Activated CD8-positive, alpha-beta memory T cell treated with anti-CD3 and anti-CD28 coated beads for 48 hours (primary cell): ENCODE measurements at places on chromosomes 5 and 9.

GRCh38 chr9:108182950-108183381 lies 672.8 kb downstream of the ACTL7B start:
- no peak for DNase-seq

DNA sequence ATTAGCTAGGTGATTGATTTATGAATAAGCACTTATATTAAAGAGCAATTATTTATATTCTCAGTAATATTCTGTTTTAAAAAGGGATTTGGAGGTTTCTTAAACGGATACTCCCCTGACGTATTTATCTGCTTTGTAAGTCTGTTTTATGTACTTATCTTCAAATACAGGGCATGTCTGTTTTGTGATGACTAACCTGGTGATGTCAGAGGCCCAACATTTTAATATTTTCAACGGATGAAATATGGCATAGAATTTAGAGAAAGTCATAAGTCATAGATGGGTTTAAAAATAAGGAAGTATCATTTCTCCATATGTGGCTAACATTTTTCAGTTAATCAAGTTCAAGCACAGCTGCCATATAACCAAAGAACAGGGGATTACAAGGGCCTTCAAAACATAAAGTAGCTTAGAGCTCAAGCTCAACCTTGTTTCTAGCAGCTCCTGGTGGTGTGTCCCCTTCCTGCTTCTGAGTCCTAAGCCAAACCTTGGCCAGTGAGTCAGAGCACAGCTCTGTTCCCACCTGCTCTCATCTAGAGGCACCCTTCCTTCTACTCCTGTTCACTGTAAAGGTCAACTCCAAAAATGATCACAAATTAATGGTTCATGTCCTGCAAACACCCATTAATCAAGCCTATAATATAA lies 131.4 kb downstream of the OXCT1 start:
- no peak for DNase-seq

GRCh38 chr5:3913279-3913678 lies 317.6 kb downstream of the IRX1 start:
- no peak for DNase-seq

DNA sequence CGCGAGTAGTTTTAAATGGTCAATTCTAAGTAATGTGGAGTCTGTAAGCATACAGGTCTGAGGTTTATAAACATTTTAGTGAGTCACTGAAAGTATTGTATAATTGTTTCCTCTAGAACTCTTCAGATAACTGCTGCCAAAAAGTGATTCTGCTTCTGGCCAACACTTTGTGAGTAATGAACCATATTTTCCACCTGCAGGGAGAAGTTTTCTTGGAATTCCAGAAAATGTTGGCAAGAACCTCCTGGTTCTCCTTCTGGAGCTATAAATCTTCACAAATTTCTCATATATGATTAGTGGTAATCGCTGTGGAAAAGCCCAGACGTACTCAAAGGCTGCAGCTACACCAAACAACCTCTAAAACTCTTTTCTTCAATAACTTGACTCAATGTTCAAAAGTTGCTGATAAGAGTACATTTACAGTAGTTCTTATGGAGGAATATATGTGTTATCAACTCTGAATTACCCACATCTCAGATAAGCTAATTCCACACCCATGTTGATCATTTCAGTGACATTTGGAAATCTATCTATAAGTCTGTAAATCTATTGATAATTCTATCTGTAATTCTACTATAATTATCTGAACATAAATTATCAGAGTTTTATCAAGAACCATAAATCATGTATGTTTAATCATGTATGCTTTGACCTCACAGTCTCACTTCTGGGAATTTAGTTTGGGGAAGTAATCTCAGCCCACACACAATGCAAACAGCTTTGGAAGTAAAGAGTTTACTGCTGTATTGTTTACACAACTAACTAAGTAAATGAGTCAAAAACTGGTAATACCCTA lies 74.1 kb downstream of the FNBP1 start:
- no peak for DNase-seq

GRCh38 chr9:108813951-108814601 lies 41.7 kb downstream of the ACTL7B start:
- no peak for DNase-seq

GRCh38 chr5:77560677-77561263 lies 68.7 kb upstream of the WDR41 start:
- DNase-seq = no peak

DNA sequence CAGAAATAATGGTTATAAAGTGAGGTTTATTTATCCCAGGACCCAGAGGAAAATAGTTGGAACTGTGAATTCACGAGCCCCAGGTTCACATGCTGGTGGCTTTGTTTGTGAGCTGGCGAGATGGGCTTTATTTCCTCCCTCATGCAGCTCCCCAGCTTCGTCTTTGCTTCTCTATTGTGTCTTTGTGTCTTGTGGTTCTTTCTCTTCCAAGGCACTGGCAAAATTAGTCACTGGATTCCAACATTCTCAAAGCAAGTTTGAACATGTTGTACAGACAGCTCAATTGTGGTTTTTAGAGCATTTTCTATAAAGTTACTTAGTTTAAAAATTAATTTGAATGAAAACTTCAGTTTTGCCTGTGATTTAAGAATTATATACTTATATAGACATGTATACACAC lies 7.2 kb downstream of the NDUFS6 start:
- no peak for DNase-seq

DNA sequence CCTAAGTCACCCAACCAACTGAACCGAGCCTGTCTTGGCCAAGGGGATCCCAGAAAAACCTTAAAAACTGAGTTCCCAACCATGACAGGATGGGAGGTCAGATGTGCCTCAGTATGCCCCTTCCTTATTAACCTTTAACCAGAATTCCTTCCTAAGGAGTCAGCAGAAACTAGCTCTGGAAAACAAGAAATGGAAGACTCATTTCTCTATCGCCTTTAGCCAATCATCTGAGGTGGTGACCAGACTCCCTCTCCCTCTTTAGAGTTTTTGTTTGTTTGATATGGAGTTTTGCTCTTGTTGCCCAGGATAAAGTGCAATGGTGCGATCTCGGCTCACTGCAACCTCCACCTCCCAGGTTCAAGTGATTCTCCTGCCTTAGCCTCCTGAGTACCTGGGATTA lies 37.5 kb downstream of the SLC28A3 start:
- DNase-seq = no peak

DNA sequence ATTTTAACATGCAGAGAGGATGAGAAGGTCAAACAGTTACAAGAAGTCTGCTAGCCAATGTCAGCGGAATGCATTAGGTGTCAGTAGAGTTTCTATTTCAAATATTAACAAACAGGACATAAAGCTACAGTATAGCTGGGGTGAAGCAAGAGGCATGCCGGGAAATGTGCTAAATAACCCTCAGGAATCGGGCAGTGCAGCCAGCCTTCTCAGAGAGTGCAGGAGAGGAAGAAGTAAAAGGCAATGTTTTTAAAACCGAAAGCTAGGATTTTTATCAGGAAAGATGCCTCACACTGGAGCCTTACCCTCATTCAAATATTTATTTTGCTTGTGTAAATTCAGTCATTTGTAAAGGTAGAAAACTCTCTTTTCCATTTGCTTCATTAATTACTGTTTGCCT lies 59.1 kb upstream of the SH3GL2 start:
- DNase-seq = no peak

DNA sequence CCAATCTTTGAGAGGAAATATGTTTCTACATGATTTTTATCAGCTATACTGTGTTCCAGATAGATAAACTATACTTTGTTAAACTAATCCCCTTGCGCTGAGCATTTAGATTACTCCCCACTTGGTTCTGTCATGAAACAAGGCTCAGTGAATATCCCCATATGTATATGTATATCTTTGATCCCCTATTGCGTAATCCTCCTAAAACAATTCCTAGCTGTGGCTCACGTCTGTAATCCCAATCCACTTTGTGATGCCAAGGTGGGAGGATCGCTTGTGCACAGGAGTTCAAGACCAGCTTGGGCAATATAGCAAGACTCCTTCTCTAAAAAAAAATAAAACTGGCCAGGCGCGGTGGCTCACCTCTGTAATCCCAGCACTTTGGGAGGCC lies 2.7 kb downstream of the PHYHD1 start:
- no peak for DNase-seq

DNA sequence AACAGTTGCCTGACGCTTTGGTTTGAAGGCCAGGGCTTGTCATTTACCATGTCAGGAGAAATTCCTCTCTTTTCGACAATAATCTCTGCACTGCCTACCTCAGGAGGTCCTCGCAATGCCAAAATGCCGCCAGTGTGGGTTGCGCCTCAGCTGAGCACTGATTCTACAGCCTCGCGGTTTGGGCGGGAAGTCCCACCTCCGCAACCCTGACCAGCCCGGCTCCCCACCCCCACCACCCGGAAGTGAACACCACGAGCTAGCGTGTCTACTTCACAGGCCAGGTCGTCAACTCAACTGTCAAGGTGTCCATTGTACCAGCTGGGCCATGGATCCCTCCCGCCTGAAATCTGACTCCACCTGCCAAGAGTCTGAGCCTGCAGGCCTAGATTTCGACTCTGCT lies at the start of gene TPD52L3:
TSS of gene TPD52L3 (plus strand) at position 273 of the 400 bp plus-strand sequence. CDS start 221 bp downstream, outside the sequence.
- no peak for DNase-seq

GRCh38 chr9:126704157-126704891 lies 90.6 kb downstream of the LMX1B start:
- DNase-seq = no peak

GRCh38 chr5:154866841-154867240 lies 8.4 kb downstream of the CNOT8 start:
- DNase-seq = no peak

DNA sequence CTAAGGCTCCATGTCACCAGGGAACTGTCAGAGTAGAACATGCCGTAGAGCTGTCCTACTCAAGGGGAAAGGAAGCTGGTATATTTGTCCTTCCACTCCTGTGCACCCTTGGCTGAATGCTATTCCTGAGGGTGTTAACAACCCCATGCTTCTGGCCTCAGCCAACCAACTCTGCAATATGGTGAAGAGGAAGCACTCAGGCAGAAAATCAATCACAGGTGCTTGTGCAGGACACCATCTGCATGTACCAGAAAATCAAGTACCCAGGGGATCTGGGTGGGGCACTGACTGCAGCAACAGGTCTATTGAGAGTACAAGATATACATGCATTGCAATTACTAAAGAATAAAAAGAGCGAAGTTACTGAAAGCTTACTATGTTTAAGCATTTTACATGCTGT lies 51.4 kb upstream of the NEK6 start:
- DNase-seq = no peak

DNA sequence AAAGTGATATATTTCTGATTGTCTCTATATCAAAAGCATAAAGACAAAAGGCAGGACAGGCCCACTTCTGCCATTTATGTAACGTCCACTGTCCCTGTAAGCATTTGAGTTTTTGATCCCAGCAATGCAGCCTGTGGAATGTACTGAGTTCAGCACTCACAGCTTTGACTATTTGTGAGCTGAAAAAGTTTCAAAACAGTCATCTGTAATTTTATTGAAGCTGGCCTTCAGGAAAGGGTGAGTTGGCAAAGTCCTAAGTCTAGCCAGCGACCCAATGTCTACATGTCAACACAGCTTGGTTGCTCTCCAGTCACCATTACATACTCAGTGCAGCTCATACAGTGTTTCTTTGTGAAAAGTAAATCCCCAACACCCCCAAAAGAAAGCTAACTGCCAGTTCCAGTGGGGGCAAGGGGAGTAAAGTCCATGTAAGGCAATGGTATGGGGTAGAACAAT lies 9.7 kb downstream of the LIFR start:
- no peak for DNase-seq

GRCh38 chr5:141483902-141484301 lies 928 bp upstream of the PCDHGC4 start:
- no peak for DNase-seq

DNA sequence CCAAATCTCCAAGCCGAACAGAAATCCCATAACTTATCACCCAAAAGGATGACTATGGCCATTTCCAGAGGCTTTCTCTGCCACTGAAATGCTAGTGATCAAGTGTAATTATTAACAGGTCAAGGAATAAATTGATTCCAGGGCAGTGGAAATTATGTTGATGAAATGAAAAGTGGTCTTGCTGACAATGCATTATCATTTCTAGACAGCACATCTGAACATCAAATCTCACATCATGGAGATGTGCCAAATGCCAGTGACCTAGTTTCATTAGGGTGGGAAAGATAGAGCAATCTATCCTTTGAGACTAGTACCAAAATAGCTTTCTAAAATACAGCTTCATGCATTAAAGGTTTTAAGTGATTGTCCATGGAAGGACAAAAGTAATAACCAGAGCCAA lies 86.1 kb downstream of the AUH start:
- no peak for DNase-seq

- DNase-seq = no peak
Observed at GRCh38 chr5:1882337-1883119, at the start of gene IRX4. IRX4 (minus strand) TSS chr5:1882925; CDS start chr5:1882647, 278 bp downstream.

DNA sequence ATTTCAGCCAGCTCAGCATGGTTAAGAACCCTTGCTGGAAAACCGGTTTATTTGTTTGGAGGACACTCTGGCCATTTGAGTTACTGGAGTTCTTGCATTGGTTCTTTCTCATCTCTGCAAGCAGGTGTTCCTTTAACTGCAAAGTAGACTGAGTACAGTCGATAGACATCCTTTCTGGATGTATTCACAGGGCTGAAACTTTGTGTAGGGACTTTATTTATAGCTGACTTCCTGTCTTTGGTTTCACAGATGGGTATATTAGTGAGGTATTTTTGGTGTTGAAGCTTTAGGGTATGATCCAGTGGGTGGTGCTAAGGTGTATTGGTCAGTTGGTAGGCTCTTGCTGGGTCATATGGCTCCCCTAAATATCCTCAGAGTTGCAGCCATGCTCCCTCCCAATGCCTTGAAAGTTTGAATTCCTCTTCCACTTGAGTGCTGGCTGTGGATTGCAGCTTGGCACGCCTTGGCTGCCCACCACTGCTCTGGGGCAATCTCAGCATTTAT lies 666.0 kb upstream of the COX7C start:
- no peak for DNase-seq

DNA sequence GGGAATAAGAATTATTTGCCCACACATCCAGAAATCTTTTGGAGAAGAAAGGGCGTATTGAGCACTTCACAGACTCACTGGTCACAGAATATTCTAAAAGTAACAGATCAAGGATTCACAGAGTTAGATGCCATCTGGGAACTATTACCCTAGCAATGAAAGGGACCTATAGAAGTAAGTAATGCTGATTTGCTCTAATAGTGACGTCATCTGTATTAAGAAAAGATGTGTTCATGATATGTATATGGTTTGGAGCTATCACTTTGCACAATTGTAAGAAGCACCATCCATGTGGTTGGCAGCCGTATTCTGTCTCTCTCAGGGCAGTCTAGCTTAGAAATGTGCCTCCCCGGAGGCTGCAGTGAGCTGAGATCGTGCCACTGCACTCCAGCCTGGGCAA lies 52.8 kb upstream of the SV2C start:
- DNase-seq = no peak

DNA sequence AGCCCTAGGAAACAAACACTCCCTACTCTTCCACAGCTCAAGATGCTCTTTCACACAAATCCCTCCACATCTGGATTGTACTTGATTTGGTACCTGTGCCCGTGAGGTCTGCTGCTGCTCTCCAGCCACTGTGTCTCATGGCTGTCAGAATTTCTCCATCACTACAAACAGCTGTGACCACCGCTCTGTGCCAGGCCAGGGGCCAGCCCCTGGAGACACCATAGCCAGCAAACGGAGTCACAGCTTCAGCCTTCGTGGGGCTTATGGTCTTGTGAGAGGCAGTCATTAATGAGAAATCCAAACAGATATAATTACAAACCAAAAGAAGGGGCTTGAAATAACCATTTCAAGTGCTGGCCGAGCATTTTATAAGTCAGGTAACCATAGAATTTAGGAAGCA lies 43.6 kb downstream of the ADAM19 start:
- DNase-seq = no peak

- no peak for DNase-seq
Observed at GRCh38 chr9:88997646-88998045, 6.4 kb downstream of the S1PR3 start.

- no peak for DNase-seq
Observed at GRCh38 chr9:132287256-132287760, 67.5 kb downstream of the SETX start.

GRCh38 chr5:78497573-78498533 lies 137.4 kb downstream of the SCAMP1 start:
- DNase-seq = no peak
